ENCODE measurements at places on chromosomes 1 and 21.

GRCh38 chr1:213051881-213052202 is 801 bp downstream of the RPS6KC1 start:
- no peak for DNase-seq

DNA sequence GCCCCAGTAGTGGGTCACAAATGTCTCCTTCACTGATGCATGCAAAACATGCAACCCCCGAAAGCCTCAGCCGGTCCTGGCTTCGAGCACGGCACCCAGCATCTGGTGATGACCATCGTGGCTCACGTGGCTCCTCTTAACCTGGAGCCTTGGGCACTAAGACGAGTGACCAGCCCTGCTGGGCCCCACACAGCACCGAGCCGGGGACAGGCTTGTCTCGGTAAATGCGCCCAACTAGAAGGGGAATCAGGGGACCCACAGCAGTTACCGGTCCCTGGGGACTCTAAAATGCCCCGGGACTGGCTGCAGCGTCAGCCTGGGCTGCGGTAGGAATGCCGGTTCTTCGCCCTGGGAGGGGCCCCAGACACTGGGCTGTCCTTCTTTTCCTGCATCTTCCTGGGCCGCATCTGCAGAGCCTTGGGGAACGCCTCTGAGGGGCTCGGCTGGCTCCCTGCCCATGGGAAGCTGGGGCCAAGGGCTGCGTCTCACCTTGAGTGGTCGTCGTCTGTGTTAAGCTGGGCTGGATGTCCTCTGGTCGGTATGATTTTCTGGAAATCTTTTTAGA is 13.1 kb upstream of the TTC34 start:
- no peak for DNase-seq

DNA sequence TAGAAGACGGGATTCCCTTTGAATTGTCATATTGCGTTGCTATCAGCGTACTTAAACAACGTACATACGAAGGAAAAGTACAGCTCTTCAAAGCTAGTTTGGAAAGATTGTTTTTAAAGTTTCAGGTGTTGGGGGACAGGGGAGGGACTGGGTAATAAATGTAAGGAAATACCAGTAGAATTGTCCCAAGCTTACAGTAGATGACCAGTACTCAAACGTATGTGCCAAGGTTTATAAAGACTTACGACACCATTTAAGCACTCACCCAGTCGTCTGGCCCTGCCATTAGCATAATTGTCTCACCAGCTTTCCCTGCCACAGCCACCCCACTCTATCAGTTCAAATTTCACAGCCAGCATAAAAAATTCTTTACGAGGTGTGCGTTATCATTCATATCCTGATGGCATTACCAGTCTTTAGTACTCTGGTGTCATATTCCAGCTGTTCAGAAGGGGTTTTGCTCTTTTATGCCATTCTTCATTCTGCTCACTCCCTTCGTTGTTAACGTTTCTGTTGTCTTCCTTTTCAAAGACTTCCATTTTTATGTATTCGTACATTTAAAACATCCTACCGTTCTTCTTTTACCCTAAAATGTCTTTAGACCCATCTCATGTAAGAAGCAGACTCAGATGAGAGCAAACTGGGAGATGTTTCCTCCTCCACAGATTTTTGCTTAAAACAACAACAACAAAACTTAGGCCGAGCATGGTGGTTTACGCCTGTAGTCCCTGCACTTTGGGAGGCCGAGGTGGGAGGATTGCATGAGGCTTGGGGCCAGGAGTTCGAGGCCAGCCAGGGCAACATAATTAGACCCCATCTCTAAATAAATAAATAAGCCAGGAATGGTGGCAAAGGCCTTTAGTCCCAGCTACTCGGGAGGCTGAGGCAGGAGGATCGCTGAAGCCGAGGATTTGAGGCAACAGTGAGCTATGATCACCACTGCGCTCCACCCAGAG is 1.0 kb upstream of the HP1BP3 start:
- no peak for DNase-seq

- peak; percentile 46 for DNase-seq
Observed at GRCh38 chr1:53294567-53294966, 33.3 kb downstream of the LRP8 start.

DNA sequence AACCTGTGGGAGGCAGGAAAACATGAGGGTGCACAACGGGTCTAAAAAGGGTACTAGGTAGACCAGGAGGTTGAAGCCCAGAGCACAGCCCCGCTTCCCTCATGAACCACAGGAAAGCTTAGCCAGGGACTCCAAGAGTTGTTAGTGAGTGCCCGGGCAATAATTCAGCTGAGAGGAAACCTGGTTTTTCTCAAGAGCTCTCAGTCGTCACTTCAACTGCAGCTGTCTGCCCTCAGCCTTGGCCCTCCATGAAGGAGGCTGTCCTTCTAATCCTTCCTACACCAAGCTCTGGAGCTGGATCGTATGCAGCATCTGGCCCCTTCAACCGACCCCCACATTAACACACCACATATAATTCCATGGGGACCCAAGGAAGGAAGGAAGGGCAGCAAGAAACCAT is 77.0 kb upstream of the BACE2 start:
- DNase-seq: no peak

GRCh38 chr1:55069280-55069679 is 29.9 kb downstream of the PCSK9 start:
- DNase-seq: no peak

GRCh38 chr1:2477791-2478499 is 1.9 kb downstream of the PLCH2 start:
- DNase-seq: no peak

DNA sequence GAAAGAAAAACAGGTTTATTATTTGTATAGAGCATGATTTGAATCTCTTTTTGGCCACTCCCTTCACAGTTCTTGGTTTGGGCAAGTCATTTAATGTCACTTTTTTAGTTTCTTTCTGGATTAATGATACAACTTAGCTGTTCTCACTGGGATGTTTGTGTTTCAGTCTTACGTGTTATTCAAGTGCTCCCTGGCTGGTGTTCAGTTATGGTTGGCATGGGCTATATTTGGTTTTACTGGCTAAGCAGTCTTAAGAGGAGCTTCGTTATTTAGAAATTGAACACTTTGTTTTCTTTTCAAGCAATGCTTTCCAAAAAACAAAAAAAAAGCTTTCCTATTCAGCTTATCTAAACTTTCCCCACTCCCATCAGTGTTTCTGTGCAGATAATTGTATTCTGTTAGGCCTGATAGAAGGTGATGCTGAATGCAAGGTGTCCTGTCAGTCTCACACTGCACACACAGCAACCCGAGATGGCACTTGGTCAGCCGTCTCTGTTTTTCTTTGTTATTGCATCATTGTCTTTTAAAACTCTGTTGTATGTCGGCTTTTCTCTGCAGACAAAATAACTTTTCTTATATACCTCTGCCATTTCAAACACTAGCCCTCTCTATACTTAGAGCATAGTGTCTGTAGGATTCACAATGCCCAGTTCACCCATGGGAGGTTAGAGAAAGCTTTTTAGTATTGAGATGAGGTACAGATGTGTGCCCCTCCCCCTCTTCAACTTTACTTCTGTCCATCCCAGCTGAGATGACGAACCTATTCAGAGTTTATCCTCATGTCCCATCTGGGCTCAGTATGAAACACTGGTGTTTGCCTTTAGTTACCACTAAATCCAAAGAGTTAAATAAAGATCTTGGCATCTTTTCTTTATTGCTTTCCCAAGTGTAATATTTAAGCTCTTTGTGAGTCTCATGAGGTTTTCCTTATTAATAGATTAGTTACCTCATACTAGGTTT is 80.2 kb downstream of the VPS13D start:
- DNase-seq: no peak

DNA sequence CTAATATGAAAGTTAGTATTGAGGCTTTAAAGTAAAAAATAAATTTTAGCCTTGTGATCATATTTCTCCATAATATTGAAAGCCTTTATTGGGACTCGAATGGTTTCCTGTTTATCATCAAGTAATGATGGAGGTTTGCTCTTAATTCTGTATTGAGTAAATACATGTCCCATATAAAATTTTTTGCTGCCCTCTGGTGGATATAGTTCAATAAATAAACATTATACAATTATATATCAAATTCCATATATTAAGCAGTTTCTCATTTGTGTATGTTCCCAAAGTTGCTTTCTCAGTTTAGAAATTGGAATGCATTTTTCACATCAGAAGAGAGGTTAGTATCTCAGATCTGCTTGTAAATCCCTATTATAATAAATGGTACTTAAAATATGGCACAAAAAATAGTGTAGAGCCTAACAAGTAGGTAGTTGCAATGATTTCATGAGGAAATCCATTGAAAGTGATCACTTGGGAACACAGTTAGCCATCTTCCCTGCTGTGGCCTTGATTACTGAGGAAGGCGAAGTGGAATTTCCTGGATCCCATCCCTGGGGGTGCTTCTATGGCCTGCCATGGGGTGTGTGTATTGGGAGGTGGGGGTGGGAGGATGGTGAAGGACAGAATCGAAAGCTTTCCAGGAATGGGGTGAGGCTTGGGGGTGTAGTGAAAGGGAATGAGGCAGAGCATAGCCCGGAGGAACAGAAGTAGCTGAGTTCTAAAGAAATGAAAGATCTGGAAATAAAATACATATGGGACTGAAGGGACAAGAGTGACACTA is 84.1 kb upstream of the C21orf91 start:
- DNase-seq: no peak

DNA sequence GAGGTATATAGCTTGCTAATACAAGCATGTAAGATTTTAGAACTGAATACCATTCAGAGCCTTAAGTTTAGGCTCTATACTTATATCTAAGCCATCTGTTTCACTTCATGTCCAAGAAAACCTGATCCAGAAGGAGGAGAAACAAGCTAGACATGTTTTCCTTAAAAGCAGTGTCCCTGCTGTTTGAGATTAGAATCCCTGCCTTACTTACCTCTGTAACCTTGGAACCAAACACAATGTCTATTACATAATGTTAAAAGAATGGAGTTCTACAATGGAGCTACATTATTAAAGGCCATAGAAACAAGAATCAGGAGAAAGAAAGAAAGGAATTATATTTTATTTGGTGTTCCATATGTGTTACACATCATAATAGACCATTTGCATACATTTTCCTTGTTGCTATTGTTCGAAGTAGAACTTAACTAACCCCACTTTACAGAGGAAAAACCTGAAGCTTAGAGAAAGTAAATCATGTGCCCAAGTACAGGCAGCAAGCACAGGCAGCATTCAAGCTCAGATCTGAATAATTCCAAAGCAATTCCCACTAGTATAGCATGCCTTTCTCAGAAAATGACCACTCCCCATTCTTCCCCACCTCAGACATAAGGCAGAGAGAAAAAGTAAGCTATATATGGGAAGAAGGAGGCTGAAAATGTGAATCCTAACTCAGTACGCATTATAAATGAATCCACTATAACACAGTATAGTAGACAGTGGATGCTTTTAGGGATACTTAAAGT is 380.1 kb upstream of the SPAG17 start:
- DNase-seq: no peak

- no peak for DNase-seq
Observed at GRCh38 chr1:29986986-29987385, 736.4 kb downstream of the MATN1 start.

DNA sequence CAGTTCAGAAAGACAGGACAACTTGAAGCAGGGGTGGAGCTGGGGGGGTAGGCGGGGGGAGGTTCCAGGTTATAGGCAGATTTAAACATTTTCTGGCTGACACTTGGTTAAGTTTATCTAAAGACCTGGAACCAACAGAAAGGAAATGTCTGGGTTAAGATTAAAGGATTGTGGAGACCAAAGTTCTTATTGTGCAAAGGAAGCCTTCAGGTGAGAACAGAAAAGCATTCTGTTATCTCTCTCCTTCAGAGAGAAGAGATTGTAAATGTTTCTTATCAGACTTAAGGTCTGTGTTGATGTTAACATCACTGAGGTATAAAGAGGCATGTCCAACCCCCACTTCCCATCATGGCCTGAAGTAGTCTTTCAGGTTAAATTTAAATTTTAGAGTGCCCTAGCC is 3.7 kb upstream of the ACADM start:
- DNase-seq: no peak

- DNase-seq: no peak
Observed at GRCh38 chr1:1858382-1859086, 32.4 kb downstream of the GNB1 start.

DNA sequence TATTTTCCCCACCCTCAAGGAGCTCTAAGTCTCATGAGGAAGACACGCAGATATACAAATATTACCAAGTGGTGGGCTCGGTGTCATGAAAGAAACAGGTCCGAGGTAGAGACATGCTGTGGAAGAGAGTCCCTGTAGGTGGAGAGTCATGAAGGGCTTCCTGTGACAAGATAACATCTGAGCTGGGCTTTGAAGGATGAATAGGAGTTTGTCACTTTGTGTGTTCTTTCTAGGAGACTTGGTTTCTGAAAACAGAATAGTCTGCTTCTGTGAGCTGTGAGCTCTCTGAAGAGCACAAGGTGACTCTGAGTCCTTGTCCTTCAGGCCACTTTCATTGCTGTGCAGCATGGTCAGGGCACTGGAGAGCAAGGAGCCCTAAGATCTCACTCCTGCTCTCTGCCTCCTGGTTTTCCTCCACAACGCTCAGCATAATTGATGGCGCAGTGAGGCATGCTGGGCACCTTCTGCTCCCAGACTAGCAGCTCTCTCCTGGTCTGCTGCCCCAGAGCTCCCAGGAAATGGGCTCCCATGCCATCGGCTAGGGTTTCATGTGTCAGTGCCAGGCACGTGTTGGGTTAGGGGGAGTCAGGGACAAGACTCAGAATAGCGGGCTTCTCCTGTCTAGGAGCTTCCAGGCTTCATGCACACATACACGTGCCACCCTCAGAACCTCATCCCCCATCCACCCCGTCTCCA is 209.9 kb upstream of the CSF3R start:
- DNase-seq: no peak

DNA sequence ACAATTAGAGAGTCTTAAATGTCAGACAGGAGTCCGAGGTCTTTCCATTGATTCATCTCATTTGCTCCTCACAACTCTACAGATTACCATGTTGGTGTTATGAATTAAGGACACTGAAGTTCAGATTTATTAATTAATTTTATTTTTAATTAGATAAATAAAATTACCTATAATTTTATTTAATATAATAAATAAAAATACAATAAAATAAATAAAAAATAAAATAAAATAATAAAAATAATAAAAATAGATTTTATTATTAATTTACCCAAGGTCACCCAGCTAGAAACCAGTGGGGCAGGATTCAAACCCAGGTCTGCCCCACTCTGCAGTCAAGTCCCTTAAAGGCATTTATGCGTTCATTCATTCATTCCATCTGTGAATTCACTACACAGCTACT is 72.2 kb downstream of the VWA5B1 start:
- no peak for DNase-seq

GRCh38 chr1:11499601-11500331 is 20.8 kb downstream of the DISP3 start:
- no peak for DNase-seq

- DNase-seq: no peak
Observed at GRCh38 chr1:226425004-226425378, 17.1 kb upstream of the PARP1 start.

DNA sequence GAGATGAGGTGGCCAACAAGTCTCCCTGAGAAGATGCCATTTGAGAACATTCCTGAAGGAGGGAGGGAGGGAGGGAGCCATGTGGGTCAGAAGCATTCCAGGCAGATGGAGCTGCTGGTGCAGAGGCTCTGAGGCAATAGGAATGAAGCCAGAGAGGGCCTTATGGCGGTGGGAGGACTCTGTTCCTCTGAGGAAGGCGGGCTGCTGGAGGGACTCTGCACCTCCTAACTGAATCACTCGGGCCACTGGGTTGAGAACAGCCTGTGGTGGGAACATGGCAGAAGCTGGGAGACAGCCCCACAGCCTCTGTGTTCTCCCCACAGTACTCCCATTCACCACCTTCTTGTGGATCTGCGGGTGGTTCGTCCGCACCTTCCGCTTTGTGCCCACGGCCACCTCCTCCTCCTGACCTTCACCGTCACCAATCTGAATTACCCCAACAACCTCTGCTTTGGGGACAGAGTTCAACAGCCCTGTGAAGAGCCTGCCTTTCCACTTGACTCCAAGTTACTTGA is 2.4 kb upstream of the TMEM125 start:
- DNase-seq: no peak

GRCh38 chr1:86868477-86868876 is 45.4 kb downstream of the SELENOF start:
- DNase-seq: no peak

Measured in activated CD4-positive, alpha-beta T cell treated with anti-CD3 and anti-CD28 coated beads for 24 hours (primary cell).